ENCODE measurements at places on chromosomes 3 and 15. TPM values are rescaled to one million over a fixed set of nuclear protein-coding genes. Genes with fewer than 3 reads are reported as not detected.

FOXL2NB gene
- 1.4 TPM for total RNA-seq

CLDN18 gene
- not detected for total RNA-seq

QARS1 gene
- total RNA-seq: 129 TPM

MOBP gene
- not detected for total RNA-seq

TUSC2 gene
- total RNA-seq: 25.4 TPM

GPR176 gene
- 75.9 TPM for total RNA-seq

UNC13C gene
- not detected for total RNA-seq

PRR23C gene
- not detected for total RNA-seq

KCNAB1 gene
- 0.05 TPM for total RNA-seq

TNFSF10 gene
- total RNA-seq: 181 TPM

VGLL3 gene
- 13.9 TPM for total RNA-seq

CCDC39 gene
- total RNA-seq: not detected

FETUB gene
- total RNA-seq: not detected

GP5 gene
- total RNA-seq: not detected

MYRIP gene
- not detected for total RNA-seq

DUOXA1 gene
- not detected for total RNA-seq

DUOX1 gene
- total RNA-seq: not detected

TEX55 gene
- not detected for total RNA-seq

ATP13A5 gene
- total RNA-seq: not detected

TARS3 gene
- total RNA-seq: 0.94 TPM

AGBL1 gene
- total RNA-seq: not detected

TLR9 gene
- total RNA-seq: not detected

GTF2E1 gene
- total RNA-seq: 40.3 TPM

LRRIQ4 gene
- not detected for total RNA-seq

DET1 gene
- total RNA-seq: 2.4 TPM

MAP6D1 gene
- total RNA-seq: 0.30 TPM

PLSCR2 gene
- total RNA-seq: not detected

GORASP1 gene
- total RNA-seq: 18.7 TPM

RAB6B gene
- 0.62 TPM for total RNA-seq

STRIT1 gene
- total RNA-seq: not detected

CSTA gene
- total RNA-seq: 0.30 TPM

FAM3D gene
- not detected for total RNA-seq

HRG gene
- not detected for total RNA-seq

ZIC4 gene
- 0.02 TPM for total RNA-seq

EIF3J gene
- 49.2 TPM for total RNA-seq

MASP1 gene
- 1.2 TPM for total RNA-seq

IQGAP1 gene
- 206 TPM for total RNA-seq

CGNL1 gene
- 0.12 TPM for total RNA-seq

NCK1 gene
- total RNA-seq: 75.3 TPM

All from M059J (cell line).